ENCODE measurements at places on chromosomes 4 and X.

DNA sequence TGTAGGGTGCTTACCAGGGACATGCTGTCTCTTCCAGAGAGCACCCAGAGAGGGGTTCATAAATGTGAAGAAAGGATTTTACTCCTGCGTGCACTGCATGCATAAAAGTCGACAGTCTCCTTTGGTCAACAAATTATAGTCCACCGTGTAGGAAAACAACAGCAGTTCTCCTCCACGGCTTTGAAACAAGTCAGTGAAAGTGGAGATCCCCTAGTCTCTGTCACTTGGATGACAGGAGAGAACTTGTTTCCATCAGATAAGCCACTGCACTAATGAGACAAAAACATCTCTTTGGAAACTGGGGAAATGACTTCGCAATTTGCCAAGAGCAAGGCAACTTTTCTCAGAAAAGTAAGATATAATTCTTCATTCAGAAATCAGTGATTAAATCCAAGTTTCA, 9.7 kb downstream of the UNC5C start:
- DNase-seq: no peak

GRCh38 chrX:43899878-43900815, 17.9 kb upstream of the MAOB start:
- DNase-seq: no peak

- no peak for DNase-seq
Measured at GRCh38 chrX:107721318-107721717, 54.3 kb downstream of the TSC22D3 start.

DNA sequence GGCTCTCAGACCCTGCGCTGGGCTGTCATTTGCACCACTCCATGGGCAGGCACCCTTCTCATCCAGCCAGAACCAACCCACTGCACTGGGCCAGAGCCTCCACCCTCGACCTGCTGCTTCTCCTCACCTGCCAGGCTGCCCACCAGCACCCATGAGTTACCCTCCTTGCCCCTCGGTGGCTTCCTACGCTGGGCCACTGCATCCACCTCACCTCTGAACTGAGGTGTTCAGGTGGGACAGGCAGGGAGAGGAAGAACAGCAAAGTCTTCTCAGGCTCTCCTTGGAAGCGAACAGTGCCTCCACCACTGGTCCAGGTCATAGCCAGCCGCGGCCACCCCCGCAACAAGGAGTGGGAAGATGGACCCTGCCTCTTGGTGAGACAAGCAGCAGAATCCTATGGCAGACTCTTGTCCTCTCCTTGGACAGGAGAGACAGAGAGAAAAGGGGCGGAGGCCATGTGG, 32.4 kb upstream of the HMX1 start:
- DNase-seq: no peak

GRCh38 chrX:133444196-133444595, 28.9 kb upstream of the GPC4 start:
- DNase-seq: no peak

DNA sequence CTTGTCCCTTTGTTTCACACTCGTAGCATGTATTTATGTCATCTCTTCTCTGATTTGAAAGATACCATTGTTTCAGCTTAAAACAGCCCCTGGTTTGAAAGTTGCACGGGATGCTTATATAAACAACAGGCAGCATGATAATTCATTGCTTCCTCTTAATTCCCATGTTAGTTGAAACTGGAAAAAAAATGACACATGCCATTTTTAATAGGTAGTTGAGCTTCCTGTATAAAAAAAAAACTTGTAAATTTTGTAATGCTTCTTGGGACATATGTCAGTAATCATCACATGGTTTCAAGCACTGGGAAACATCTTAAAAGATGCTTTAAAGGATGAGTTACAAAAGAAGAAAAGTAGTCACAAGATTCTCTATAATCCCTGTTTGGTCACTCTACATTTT, 243.0 kb downstream of the PALLD start:
- DNase-seq: no peak

DNA sequence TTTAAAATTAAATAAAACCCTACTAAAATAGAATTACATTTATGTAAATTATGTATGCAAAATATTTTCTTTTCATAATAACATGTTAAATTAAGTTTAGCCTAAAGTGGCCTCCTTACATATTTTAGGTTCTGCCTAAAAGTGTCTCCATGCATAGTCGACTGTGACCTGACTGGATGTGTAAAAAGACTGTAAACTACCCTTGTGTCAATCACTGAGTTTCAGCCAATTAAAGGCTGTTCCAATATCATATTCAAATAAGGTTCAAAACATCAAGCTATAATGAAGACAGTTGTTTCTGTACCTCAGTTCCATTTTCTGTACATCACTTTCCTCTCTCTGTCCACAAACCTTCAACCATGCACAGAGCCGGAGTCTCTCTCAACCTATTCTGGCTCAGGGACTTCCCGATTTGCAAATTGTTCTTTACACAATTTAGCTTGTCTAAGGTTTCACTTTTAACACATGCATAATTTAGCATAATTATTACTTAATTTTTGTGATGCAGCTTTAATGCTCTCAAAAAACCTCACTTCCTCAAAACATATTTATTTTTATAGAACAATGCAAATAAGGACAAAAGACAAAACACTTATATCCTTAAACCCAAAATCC, 60.1 kb downstream of the SH3RF1 start:
- no peak for DNase-seq

- DNase-seq: no peak
Measured at GRCh38 chr4:139746431-139747171, 81.0 kb downstream of the MGST2 start.
